Stimulated activated CD4-positive, alpha-beta T cell treated with anti-CD3 and anti-CD28 coated beads, Interleukin-2, amount 100 ng/mL, for 4 hours (primary cell): ENCODE measurements at places on chromosomes 2 and 18.

GRCh38 chr2:41933046-41933420 is 114.8 kb upstream of the PKDCC start:
- no peak for DNase-seq

DNA sequence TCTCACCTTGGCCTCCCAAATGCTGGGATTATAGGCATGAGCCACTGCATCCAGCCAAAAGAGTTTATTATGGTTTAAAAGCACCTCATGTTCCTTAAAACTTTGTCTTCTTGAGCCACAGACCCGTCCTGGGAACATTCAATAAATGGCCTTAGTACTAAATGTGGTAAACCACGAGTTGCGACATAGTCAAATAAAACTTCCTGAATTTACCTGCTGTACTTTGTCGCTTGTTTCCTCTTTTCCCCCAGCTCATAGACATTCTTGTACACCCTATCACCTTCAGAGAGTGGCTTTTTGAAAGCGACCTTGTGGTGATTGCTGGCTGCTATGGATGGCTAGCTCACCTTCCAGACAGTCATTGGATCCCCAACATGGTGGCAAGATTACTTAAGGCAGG is 310.4 kb downstream of the LRRTM1 start:
- DNase-seq: no peak

DNA sequence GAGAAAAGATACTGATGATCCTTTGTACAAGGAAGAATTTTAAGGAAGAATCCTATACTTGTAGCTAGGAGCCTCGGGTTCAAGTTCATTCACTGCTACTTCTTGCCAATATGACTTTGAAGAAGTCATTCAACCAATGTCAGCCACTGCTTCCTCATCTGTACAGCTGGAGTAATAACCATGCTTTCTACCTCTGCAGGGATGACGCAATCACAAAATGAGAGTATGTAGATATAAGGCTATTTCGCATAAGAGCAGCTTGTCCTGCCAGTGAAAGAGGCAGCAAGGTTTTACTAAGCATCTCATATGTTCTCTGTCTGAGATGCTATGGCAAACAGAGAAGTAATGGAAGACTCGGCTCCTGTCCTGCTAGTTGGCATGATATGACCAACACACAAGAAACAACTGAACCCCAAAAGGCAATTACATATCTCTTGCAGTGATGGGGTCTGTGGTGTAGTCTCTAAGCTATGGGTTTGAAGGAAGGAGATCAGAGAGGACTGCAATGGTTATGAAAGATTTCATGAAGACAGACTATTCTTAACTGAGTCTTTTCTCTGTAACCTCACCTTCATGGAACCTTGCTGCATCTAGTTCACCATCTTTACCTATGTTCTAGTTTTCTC is 9.2 kb downstream of the AAK1 start:
- no peak for DNase-seq

DNA sequence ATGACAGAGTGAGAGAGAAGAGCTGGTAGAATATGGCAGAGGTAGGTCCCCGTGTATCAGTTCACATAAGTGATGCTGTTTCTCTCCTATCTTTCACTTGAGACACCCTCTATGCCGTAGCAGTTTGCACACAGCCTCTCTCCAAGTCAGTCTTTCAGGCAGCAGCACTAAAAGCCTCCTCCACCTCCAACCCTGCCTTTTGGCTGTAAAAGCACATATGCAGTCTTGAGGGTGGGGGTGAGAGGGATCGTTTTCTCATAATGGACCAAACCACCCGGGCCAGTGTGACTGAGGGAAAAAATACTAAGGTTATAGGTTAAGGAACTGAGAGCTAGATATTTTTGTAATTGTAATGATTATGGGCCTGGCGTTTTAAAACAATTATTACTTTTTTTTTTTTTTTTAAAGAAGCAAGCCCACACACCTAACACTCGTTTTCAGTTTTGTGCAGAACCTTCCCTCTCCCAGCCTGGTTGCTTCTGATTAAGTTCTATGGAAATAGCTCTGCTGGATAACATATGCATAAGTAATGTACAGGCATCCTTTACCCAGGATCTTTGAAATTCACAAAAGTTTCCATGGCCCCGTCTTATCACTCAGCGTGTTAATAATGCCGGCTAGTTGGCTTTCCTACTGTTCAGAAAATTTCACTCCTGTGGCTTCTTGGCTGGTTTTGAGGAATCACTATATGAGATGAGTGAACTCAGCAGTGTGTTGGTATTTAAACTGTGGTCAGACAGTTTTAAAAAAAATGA is 112.2 kb upstream of the MEIS1 start:
- no peak for DNase-seq

GRCh38 chr18:23927821-23928746 is 86.5 kb upstream of the TTC39C start:
- DNase-seq: no peak

GRCh38 chr2:100629309-100629708 is 66.5 kb downstream of the PDCL3 start:
- DNase-seq: no peak

DNA sequence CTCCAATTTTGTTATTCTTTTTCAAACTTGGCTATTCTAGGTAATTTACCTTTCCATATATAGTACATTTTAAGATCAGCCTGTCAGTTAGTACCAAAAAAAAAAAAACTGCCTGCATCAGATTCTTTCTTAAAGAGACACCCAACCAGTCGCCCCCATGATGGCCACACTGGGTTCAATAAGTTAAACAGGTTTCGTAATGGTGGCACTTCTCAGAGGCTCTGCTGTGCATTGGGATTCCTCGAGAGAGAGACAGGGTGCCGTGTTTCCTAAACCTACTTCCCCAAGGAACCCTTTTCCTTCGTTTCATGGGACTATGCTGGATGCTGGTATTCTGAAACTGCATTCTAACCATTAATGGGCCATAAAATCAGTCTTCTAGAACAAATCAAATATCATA is 37.4 kb downstream of the MYO7B start:
- no peak for DNase-seq

GRCh38 chr2:71064110-71064611 is 4.3 kb upstream of the NAGK start:
- no peak for DNase-seq

DNA sequence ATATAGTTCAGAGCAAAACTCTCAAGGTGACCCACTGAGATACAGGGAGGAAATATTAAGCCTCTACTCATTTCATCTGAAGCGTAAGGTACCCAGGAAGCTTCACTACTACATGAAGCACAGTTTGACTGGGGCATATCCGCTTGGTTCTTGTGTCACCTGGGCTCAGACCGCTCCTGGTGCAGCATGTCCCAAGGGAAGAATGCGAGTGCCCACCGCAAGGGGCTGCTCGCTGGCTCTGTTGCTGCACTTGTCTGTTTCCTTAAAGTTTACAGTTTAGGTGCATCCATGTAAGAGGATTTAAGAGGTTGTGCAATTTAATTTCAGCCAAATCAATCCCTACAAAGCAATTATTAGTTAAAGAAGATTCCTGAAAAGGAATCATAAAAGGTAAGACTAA is 507.8 kb downstream of the FBXO15 start:
- no peak for DNase-seq

DNA sequence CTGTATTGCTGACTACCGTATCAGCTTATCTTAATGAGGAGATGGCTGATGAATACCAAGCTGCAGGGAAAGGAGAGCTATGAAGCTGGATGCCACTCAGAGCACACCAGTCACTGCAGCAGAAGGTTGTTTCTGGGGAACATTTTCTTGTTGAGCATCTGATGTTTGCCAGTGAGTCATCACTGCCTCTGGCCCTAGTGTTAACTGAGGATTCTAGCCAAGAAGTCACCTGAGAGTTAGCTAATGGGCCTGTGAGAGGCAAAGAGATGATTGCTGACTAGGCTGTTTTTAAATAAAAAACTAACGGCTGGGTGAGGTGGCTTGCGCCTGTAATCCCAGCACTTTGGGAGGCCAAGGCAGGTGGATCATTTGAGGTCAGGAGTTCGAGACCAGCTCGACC is 37.9 kb downstream of the CCDC150 start:
- no peak for DNase-seq

DNA sequence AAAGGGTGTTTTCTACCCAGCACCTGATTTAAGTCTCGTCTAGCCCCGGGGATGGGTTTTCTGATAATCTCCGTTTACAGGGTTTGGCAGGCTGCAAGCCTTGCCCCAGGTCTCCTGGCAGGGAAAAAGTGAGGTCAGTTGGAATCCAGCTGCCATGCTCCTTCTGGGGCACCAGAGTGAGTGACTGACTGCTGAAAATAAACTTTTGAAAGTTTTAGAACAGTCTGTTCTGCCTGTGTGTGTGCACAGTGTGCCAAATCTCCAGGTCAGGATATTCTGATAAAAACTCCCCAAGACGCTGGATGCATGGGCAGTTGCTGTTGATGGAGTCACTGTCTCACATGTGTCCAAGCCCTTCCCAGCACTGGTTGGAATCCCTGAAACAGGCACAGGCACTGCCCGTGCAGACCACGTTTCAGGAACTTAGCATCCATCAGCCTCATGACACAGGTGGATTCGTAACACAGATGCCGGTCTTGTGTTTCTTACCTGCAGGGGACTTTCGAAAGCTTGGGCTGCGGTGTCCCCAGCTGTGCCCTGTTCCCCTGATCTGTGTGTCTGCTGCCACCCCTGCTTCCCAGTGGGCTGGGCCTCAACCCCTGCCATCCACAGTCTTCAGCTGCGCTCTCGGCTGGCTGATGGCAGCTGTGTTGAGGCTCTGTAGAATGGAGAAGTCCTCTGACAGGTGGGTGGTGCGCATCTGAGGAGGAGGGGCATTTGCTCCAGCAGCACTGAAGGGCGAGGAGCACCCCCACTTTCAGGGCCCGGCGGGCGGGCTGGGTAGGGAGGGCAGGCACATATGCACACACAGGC is 65.0 kb downstream of the SH3RF3 start:
- no peak for DNase-seq

GRCh38 chr2:25905126-25905525 is 26.8 kb upstream of the ASXL2 start:
- DNase-seq: no peak

DNA sequence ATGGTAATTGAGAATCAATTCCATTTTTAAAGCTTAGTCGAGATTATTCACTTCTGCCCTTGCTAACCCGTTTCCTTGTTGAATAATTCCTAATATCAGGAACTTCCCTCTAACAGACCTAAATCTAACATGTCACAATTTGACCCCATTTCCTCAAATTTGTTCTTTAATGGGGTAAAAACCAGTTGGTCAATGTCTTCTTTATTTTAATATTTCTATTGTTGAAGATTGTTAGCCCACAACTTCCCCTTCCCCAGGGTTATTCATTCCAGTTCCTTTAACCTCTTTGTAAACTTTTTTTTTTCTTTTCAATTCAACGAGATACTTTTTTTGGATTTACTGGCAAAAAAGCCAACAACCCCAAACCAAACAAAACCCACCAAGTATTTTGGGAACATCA is 7.3 kb downstream of the TNFRSF11A start:
- DNase-seq: no peak

DNA sequence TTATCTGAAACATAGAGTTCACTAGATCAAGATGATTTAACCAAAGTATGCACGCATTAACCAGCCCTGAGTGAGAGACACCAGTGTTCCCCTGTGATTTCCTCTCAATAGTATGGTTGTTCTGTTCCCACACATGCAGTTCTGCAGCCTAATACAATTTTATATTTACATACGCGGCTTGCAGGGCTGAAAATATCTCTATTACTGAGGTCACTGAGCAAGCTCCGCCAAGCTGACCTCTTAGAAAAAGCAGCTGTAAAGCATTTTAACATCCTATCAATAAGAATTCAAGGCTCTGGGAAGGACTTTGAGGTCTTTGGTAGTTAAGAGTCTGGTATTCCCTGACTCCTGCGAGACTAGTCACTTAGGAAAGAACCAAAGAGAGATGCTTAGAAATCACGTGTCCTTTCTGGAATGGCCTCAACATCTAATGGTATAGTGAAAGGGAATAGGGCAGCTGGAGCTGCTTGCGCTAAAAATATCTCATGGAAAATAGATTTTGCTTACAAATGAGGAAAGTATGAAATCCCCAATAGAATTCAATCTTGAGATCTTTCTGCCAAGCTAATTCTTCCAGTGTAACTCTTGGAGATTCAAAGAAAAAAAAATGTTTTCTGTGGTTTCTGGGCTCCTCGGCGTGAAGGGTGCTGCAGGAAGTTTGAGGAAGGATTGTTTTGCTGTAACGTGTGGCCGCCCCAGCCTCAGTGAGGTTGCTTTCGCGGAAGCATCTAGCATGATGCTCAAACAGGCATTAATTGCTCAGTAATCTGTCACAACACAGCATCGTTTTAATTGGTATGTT is 59.2 kb downstream of the DOCK10 start:
- no peak for DNase-seq

DNA sequence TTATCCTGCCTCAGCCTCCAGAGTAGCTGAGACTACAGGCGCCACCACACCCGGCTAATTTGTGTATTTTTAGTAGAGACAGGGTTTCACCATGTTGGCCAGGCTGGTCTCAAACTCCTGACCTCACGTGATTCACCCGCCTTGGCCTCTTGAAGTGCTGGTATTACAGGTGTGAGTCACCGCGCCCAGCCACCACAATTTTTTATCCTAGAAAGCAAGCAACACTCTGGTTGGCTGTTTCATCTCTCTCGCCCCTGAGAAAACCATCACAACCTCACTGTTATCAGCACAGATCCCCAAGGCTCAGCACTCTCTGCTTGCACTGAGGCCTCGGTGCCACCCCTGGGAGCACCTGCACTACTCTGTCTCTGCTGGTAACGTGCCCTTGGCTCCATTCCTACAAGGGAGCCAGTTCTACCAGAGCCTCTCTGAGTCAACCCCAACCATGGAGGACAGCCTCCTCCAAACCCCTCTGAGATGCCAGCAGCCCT is 134.8 kb upstream of the AGAP1 start:
- DNase-seq: no peak

- peak; percentile 4 for DNase-seq
Observed at GRCh38 chr2:98086491-98087446, at the start of gene VWA3B. TSS of gene VWA3B (plus strand) at chr2:98087167. CDS start at chr2:98093093, 5,926 bp downstream.

- no peak for DNase-seq
Observed at GRCh38 chr18:26721854-26722564, 143.5 kb downstream of the AQP4 start.

DNA sequence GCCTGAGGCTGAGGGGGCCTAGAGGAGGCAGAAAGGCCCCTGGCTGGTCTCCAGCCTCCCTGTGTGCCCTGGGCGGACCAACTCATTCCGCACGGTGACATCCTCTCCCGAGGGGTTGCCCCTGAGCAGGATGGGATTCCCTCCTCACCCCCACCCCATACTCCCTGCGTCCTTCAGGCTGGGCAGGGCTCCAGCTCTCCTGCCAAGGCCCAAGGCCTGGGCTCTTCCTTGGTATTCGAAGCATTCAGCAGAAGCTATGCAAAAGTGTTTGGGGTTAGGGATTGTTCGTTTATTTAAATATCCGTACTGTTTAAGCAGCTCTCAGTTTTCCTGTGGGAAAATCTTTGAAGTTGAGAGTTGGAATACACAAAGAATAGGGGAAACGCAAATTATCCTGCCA is 113.1 kb upstream of the RAB12 start:
- DNase-seq: no peak

- peak; percentile 52 for DNase-seq
Observed at GRCh38 chr18:26548415-26549262, at the start of gene KCTD1. TSS of gene KCTD1 (minus strand) at chr18:26548553. CDS start at chr18:26548536, 17 bp downstream.
